T-helper 17 cell (primary cell): ENCODE measurements at places on chromosomes 7 and 10.
A peak's percentile ranks its signal among the peaks of the same experiment; 100 is the strongest.

GRCh38 chr10:92965314-92965713 is 95.3 kb upstream of the CYP26C1 start:
- H3K4me1 ChIP-seq, result peaks cover 2% of the 10 kb centered on the region
- no peak for DNase-seq
- H3K27me3 ChIP-seq, result no peaks in the 10 kb centered on the region
- H3K27ac ChIP-seq, result no peak overlapping the region
- no peak overlapping the region for H3K4me3 ChIP-seq
- H3K36me3 ChIP-seq, result no peaks in the 10 kb centered on the region

DNA sequence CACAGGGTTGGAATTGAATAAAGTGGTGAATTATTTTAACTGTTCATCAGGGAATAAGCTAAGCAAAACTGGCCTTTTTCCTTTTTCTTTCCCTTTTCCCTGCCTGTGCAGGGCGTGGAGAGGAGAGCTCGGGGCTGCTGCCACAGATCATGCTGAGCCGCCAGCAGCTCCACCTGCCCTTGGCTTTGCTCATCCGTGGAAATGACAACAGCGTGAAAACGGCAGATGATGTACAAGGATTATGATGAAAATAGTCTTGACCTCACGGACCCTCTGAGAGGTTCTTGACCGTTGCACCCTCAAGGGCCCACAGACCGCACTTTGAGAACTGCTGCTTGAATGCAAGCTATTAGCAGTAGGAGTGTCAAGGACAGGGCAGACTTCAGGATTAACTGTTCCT is 10.6 kb downstream of the PPP2R2D start:
- peaks cover 44% of the 10 kb centered on the region for H3K4me1 ChIP-seq
- no peak for DNase-seq
- peak overlapping the region; percentile 33 for H3K4me3 ChIP-seq
- peaks cover 4% of the 10 kb centered on the region for H3K36me3 ChIP-seq

GRCh38 chr7:51304729-51305128 is 11.9 kb downstream of the COBL start:
- H3K27me3 ChIP-seq, result peaks cover 22% of the 10 kb centered on the region
- no peak overlapping the region for H3K27ac ChIP-seq
- H3K4me3 ChIP-seq, result no peak overlapping the region
- DNase-seq, result no peak
- H3K36me3 ChIP-seq, result no peaks in the 10 kb centered on the region

GRCh38 chr10:130787243-130787642 is 524.3 kb downstream of the TCERG1L start:
- no peak overlapping the region for H3K4me3 ChIP-seq
- no peak overlapping the region for H3K27ac ChIP-seq
- H3K27me3 ChIP-seq, result no peaks in the 10 kb centered on the region
- DNase-seq, result no peak

DNA sequence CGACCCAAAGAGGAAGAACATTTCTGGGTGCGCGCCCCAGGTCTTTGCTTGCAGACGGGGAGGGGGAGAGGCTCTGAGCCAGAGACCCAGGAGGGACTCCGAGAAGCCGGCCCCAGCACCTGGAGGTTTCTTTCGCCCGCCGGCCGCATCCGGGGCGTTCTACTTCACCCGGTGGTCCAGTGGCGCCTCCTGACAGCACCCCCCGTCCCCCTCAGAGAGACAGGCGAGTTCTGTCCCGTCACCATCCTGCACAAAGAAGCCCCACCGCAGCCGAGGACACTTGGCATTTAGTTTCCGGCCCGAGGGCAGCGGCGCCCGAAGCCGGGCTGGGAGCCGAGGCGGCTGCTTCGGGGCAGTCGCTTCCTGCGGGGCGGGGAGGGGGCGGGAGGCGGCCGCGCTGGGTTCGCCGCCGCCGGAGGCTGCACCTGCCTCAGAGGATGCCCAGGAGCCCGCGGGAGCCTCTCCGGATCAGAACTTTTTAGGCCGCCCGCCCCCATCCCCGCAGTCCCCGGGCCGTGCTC is at the start of gene TMEM178B:
Gene TMEM178B (plus strand): TSS at position 424 of the 521 bp plus-strand sequence.
- H3K36me3 ChIP-seq, result peaks cover 4% of the 10 kb centered on the region
- DNase-seq, result no peak
- H3K27ac ChIP-seq, result no peak within 1 kb of the TSS
- H3K4me3 ChIP-seq, result peak within 1 kb of the TSS; percentile 91

DNA sequence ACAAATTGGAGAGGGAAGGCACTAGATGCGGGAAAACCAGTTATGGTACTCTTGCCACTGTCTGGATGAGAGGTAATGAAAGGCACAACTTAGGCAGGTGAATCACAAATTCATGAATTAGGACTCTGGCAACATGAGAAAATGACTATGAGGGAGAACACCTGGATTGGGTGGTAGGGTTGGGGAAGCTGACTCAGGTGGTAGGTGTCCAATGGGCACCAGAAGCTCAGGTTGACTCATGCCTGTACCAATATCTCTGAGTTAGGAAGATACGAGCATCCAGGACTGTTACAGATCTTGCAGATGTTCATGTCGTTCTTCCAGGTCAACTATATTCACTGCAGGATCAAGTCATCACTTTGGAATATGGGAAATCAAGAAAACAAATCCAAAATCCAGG is 56.7 kb downstream of the NPY start:
- DNase-seq, result no peak
- no peaks in the 10 kb centered on the region for H3K36me3 ChIP-seq
- H3K27me3 ChIP-seq, result peaks cover 25% of the 10 kb centered on the region
- H3K4me3 ChIP-seq, result no peak overlapping the region

DNA sequence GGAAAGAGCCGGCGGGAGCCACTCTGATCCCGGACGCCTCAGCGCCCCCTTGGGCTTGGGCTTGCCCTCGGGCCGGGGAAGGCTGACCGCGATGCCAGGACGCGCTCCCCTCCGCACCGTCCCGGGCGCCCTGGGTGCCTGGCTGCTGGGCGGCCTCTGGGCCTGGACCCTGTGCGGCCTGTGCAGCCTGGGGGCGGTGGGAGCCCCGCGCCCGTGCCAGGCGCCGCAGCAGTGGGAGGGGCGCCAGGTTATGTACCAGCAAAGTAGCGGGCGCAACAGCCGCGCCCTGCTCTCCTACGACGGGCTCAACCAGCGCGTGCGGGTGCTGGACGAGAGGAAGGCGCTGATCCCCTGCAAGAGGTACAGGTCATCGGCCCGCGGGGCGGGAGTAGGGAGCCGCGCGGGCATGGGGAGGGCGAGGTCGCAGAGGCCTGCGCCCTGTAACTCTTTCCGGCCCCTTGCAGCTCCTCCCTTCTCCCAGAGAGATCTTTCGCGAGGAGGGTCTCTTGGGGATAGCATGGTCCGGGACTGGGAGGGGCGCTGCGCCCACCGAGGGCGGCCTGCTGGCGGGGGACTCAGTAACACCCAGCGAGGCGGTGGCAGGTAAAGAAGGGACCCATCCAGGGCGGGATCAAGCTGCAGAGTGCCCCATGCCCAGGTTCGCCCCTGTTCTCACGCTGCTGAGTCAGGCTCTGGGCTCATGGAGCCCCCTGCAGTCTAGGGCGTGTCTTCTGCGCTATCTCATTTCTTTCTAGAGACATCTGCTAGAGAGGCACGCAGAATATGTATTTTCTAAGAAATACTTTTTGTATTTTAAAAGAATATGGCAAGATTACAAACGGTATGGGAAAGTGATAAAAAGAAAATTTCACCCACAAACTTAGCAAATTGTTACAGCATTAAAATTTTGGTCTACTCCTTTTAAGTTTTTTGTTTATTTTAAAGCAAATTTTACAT is 687 bp downstream of the EPDR1 start:
- H3K4me1 ChIP-seq, result peaks cover 10% of the 10 kb centered on the region
- H3K4me3 ChIP-seq, result peak overlapping the region; percentile 67
- peaks cover 45% of the 10 kb centered on the region for H3K27me3 ChIP-seq
- H3K36me3 ChIP-seq, result peaks cover 6% of the 10 kb centered on the region
- DNase-seq, result no peak
- no peak overlapping the region for H3K27ac ChIP-seq

- H3K27me3 ChIP-seq, result no peaks in the 10 kb centered on the region
- no peak for DNase-seq
- H3K27ac ChIP-seq, result peak overlapping the region; percentile 90
- peak overlapping the region; percentile 13 for H3K4me3 ChIP-seq
Observed at GRCh38 chr7:106346678-106347217, 62.0 kb upstream of the NAMPT start.

- H3K4me3 ChIP-seq, result no peak overlapping the region
- no peak for DNase-seq
- no peaks in the 10 kb centered on the region for H3K4me1 ChIP-seq
- H3K27me3 ChIP-seq, result no peaks in the 10 kb centered on the region
Observed at GRCh38 chr10:65340340-65340739, 1585.5 kb upstream of the LRRTM3 start.

- H3K27me3 ChIP-seq, result peaks cover 4% of the 10 kb centered on the region
- no peak for DNase-seq
- H3K4me3 ChIP-seq, result no peak overlapping the region
- H3K4me1 ChIP-seq, result no peaks in the 10 kb centered on the region
- H3K27ac ChIP-seq, result no peak overlapping the region
Observed at GRCh38 chr10:131679926-131680325, 220.9 kb upstream of the PPP2R2D start.

- H3K27ac ChIP-seq, result no peak overlapping the region
- no peak for DNase-seq
- no peaks in the 10 kb centered on the region for H3K36me3 ChIP-seq
- no peak overlapping the region for H3K4me3 ChIP-seq
- no peaks in the 10 kb centered on the region for H3K27me3 ChIP-seq
Observed at GRCh38 chr10:106942035-106942662, 222.4 kb downstream of the SORCS1 start.

- H3K36me3 ChIP-seq, result no peaks in the 10 kb centered on the region
- DNase-seq, result no peak
- peaks cover 38% of the 10 kb centered on the region for H3K4me1 ChIP-seq
- H3K27me3 ChIP-seq, result no peaks in the 10 kb centered on the region
Observed at GRCh38 chr10:6928586-6928985, 348.5 kb upstream of the PRKCQ start.
